NCI-H82 (cell line): ENCODE measurements at places on chromosomes 2 and 18.

DNA sequence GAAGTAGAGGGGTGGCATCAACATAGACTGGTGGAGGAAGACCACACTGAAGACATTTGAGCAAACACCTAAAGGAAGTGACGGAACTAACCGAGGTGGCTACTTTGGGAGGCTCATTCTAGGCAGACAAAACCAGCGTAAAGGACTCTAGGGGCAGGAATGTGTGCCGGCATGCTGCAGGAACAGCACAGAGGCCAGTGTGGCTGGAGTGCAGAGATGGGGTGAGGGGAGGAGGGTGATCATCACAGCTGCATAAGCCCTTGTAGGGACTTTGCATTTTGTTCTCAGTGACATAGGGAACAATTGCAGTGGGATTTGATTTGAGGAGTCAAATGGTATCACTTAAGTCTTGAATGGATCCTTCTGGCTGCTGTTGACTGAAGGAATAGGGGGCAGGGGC is 253.5 kb downstream of the NCKAP5 start:
- peak; percentile 83 for DNase-seq

DNA sequence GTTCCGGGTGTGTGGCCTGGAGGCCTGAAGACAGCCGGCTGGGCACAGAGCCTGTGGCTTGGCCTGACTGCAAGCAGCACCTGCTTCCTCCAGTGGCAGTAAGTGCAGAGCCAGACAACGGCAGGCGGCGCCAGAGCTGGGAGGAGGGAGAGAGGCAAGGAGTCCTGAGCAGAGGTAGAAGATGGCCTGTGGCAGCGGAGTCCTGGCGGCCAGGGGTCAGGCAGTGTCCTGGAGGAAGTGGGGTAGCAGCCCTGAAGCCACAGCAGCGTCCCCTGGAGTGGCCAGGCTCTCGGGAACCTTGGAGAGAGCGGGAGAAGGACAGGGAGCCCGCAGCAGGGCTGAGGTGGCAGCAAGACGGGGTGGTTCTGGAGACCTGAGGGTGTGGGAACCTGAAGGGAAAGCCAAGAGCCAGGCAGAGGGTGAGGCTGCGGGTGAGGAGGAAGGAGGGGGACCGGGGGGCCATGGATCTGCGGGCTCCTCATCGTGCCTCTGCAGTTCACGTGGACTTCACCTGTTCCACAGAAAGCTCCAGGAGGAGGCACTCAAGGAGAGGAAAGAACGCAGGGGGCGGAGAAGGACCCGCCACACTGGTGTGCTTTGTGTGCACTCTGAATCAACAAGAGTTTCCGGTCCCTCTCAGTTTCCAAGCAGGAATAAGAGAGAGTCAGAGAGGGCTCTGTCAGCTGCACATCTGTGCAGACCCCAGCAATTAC is 85.9 kb downstream of the USP40 start:
- DNase-seq = no peak

GRCh38 chr2:201220102-201220570 is 37.2 kb downstream of the CASP10 start:
- no peak for DNase-seq

GRCh38 chr2:232203166-232203891 is 175.2 kb upstream of the ALPP start:
- no peak for DNase-seq

DNA sequence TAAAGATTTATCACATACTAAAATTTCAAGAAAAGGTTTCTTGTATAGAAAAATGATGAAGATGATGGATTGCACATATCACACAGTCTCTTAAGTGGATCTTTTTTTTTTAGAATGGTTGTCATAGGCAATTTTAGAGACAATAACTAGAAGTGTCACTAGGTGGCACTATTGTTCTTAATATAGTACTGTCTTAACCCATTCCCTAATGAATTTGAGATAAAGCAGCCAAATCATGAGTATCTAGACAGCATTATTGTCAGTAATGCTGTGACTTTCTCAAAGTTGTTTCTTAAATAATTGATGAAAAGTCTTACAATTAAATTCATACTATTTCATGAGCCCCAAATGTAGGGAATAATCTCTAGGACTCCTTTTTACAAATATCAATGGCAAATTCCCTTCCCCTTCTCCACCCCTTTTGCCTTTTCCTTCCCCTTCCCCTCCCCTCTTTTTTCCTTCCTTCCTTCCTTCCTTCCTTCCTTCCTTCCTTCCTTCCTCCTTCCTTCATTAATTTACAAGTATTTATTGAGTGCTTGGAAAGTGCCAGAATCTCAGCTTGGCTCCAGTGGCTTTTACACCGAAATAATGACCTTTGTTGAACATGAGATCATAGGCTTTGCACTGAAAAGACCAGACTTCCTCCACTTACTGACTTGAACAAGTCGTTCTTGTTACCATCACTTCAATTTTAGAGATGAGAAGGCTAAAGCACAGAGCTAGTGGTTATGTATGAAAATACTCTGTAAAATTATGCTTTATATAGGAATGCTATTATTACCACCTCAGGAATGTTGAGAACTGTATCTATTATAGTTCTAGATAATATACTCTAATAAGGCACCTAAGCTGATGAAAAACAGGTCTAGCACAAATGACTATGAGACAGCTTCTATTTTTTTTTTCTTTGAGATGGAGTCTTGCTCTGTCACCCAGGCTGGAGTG is 19.8 kb downstream of the MYL12B start:
- peak; percentile 95 for DNase-seq

DNA sequence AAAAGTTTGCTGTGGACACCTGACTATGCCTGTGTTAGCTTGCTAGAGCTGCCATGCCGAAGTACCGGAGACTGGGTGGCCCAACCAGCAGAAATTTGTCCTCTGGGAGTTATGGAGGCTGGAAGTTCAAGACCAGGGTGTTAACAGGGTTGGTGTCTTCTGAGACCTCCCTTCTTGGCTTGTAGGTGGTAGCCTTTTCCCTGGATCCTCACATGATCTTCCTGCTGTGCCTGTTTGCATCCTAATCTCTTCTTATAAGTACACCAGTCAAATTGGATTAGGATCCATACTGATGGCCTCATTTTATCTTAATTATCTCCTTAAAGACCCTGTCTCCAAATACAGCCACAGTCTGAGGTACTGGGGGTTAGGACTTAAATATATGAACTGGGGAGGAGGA is 845 bp downstream of the TMEM177 start:
- DNase-seq = peak; percentile 99

DNA sequence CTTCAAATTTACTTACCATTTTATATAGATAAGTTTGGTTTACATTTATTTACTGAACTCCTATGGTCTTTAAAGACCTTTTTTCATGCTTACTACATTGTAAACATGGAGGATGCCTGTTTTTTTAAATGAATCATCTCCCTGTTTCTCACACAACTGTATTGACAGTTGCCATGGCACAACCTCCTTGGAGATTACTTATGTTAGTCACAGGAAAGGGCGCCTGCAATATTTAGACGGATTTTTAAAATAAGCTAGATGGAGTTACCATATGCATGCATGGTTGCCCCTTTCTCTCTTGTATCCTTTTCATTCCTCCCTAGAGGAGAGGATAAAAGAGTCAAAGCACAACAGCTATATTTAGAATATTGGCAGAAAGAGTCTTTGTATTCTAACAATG is 34.8 kb upstream of the CCDC102B start:
- DNase-seq = no peak

- no peak for DNase-seq
Measured at GRCh38 chr18:66728951-66729350, 125.1 kb upstream of the CDH19 start.

- no peak for DNase-seq
Measured at GRCh38 chr2:224669449-224669848, 46.7 kb downstream of the CCDC195 start.

DNA sequence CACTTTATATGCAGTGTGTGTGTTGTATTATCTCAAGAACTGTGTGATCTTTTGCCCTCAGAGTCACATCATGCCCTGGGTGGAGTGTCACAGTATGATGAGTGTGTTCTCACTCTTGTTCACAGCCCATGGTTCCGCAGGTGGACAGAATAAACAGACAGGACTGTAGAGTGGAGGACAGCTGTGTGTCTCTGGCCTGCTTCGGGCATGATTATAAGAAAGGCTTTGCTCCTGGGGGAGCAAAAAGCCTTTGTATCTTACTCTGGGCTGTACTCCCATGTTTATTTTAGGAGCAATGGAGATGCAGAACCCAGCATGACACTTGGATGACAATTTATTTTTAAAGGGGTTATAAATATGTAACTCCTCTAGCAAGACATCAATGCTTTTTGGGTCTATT is 371.7 kb upstream of the MEX3C start:
- DNase-seq = no peak

GRCh38 chr2:172425336-172425735 is 2.0 kb upstream of the ITGA6 start:
- DNase-seq = peak; percentile 93

GRCh38 chr2:848099-848498 is 102.5 kb upstream of the SNTG2 start:
- no peak for DNase-seq

DNA sequence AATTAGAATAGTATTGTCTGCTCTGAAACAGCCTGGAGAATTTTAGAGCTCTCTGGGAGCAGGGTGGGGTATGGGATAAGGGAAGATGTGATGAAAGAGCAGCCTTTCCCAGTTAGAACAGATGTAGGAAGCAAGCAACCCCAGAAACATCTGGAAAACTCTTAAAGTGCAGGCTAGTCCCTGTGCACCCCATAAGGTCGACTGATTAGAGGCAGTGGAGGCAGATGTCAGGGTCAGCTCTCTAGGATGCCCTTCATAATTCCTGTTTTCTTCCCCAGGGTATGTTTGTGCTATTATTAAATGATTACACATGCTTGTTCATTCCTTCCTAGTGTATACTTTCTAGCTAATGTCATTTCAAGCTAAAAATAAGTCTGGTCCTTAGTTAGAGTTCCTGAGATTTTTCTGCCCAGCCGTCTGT is 41.7 kb downstream of the PTPRM start:
- DNase-seq = no peak

GRCh38 chr2:221546505-221547225 is 25.4 kb downstream of the EPHA4 start:
- no peak for DNase-seq

- no peak for DNase-seq
Measured at GRCh38 chr2:196887431-196887830, 39.1 kb downstream of the PGAP1 start.

DNA sequence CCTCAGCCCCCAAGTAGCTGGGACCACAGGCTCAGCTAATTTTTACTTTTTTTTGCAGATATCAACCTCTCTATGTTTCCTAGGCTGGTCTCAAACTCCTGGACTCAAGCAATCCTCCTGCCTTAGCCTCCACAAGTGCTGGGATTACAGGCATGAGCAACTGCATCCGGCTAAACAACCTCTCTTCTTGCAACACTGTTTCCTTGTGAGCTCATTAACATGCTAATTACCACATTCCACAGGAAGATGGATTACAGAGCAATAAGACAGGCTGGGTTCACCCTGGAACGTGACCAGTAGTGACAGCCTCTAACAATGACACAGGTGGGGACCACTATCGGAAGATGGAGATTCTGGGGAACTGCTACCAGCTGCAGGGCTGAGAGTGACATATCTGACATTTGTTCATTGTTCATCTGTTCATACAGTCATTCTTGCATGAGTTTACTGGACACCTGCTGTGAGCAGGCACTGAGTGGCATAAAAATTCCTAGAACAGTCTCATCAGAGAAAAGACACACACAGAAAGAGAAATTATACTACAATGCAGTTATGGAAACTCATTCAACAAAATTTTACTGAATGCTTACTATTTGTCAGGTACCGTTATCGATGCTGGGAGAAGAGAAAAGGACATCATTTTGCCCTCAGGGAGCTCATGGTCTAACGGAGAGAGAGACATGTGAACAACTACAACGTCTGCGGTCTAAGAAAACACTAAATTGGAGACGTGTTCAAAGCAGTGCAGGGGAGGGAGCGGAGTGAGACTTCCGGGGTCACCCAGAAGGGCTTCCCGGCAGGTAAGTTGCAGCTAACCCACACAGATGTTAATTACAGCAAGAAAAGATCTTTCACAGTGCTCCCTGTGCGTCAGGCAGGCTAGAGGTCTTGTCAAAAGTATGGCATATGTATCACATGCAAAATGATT is 37.6 kb downstream of the PROC start:
- DNase-seq = peak; percentile 61

- no peak for DNase-seq
Measured at GRCh38 chr18:61975526-61976326, 82.9 kb upstream of the RNF152 start.

GRCh38 chr18:31506024-31506742 is 8.2 kb downstream of the DSG2 start:
- DNase-seq = no peak

GRCh38 chr18:23761941-23762340 is 72.7 kb downstream of the LAMA3 start:
- DNase-seq = no peak

DNA sequence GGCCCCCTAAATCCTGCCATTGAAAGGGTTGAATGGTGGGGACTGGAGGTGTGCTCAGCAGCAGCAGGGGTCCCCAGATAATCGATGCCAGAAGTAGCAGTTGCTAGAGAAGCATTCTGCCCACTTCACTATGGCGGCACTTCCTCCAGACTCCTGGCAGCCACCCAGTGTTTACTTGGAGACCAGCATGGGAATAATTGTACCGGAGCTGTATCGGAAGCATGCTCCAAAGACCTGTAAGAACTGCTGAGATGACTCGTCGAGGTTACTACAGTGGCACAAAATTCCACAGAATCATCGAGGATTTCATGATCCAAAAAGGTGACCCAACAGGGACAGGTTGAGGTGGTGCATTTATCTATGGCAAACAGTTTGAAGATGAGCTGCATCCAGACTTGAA is 11.0 kb upstream of the GAREM2 start:
- no peak for DNase-seq

DNA sequence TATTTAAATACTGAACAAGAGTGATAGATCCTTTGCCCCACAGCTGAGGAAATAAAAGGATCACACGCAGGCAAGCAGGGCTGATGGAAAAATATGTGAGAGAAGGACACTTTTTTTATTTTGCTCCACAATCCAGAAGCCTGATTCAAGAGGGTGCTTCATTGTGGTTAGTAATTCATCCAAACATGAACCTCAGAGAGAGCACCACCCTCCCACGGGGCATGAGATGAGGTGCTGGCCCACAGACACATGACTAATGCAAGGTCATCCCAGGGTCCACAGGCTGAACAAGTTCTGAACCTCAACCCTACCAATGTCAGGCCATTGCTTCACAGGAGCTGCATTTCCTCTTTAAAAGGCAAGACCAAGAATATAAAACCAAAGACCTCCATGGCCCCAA is 239.6 kb downstream of the MREG start:
- DNase-seq = no peak

DNA sequence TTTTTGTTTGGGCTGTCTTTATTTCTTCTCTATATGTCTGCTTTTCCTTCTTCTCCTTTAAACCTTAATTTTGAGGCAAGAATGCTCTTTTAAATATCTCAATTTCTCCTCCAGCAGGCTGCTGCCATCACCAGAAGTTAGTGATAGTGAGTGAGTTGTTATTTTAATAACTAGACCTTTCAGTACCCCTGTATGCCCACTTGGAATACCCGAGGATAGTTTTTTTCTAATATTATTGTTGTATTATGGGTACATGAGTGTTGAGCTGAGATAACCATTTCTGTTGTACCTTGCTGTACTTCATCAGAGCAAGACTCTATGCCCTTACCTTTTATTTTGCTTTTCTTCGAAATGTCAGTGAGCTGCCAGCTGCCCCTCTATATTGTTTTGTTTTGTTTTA is 50.1 kb downstream of the PPM1B start:
- no peak for DNase-seq

- peak; percentile 99 for DNase-seq
Measured at GRCh38 chr2:218860950-218861381, 1.4 kb downstream of the WNT6 start.

- DNase-seq = no peak
Measured at GRCh38 chr18:3284501-3284900, 22.6 kb downstream of the MYL12B start.
